Retina (tissue), 1 donor: ENCODE measurements at places on chromosomes 12 and 14.

DNA sequence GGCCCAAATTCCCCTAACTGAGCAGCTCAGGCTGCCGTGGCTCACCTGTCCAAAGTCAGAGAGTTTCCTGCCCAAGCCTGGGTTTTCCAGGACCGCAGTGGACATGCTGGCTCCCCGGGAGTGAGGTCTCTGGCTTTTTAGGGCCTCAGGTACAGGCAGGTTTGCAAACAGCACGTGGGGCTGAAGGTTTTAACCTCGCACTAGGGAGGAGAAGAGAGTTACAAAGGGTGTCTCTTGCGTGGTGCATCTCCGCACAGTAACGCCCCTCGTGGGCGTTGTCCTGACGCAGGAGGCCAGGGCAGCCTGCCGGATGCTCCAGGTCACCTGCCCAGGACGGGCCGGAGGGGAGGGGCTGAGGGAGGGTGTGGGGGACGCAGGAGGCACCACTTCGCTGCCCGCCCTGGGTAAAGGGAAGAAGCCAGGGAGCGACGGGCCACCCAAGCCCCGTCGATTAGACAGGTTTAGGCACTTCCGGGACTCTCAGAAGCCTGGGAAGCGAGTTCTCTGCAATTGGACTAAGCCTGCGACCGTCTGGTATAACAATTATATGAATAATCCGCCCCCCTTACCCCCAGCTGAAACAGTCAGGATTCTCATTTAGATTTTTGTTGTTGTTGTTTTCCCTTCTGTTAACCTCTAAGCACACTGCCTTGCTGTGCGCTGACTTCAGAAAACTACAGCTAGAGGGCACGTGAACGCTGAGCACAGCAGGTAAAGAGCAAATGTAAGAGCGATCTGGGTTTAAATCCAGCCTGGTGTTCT is at the start of gene PAH:
PAH (minus strand) TSS at position 219 of the 762 bp plus-strand sequence; CDS start at position 105, 114 bp downstream.
- DNase-seq = peak; percentile 65

DNA sequence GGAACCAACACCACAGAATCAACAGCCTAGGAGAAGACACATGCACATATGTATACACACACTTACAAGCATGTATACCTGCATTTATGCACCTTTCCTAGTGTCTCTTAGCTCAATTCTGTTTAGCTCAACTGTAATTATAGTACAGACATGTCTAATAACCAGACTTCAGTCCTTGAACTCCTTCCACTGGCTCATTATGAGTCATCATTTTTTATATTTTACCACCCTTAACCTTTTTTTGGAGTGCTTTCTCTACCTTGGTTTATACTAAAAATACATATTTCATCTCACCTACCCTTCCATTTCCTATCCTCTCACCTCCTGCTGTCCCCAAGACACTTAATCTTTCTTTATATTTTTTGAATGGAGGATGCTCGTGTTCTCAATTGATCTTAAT is 110.4 kb downstream of the ARID2 start:
- DNase-seq = no peak

GRCh38 chr12:116142936-116143898 is 134.3 kb downstream of the MED13L start:
- no peak for DNase-seq

- no peak for DNase-seq
Measured at GRCh38 chr12:67929384-67929772, 59.9 kb upstream of the IFNG-AS1 start.

DNA sequence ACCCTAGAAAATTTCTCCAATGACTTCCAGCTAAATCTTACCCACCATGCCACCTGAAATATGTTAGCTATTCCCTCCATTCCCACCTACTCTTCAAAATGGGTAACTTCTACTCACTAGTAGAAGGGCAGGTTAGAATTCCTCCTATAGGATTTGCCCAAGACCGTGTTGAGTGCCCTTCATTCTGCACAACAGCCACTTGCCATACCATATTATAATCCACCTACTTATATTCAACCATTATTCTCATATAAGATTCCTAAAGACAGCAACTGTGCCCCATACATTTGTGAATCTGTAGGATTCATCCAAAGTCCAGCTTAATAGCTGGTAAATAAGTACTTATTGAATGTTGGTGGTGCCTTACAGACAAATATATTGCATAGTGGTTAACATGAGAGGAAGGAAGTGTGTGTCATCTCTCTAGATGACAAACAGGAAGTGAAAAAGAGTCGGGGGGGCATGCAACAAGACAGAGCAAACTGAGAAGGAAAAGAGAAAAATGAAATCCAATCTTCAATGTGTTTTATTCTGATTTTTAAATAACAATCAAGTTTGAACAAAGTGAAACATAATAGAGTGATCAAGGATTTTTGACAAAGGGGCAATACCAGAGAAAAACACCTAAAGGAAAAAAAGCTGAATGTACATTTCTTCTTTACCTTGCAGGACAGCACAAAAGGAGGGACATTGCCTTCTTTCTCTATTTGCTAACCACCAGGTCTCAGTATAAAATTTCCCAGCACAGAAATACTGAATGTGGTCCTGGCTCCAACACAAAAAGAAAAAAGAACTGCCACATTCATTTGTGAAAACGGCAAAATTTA is 389.3 kb upstream of the USP15 start:
- DNase-seq = no peak
